ENCODE measurements at places on chromosomes 7 and 10. TPM values are rescaled to one million over a fixed set of nuclear protein-coding genes. Genes with fewer than 3 reads are reported as not detected.

The ERVW-1 gene
- total RNA-seq, result not detected

The TACC2 gene
- 5.8 TPM for total RNA-seq

The UCN3 gene
- not detected for total RNA-seq

The TRIM50 gene
- not detected for total RNA-seq

The ANKRD2 gene
- not detected for total RNA-seq

The SLC4A2 gene
- total RNA-seq, result 80.3 TPM

The DYDC2 gene
- not detected for total RNA-seq

The ABCC2 gene
- under 0.01 TPM for total RNA-seq

The LDB3 gene
- under 0.01 TPM for total RNA-seq

The ANKRD61 gene
- total RNA-seq, result not detected

The PITX3 gene
- not detected for total RNA-seq

The MYO1G gene
- total RNA-seq, result not detected

The RELN gene
- 0.97 TPM for total RNA-seq

The BTBD16 gene
- not detected for total RNA-seq

The NSUN5 gene
- total RNA-seq, result 15.3 TPM
